ENCODE measurements at places on chromosomes 4 and X. TPM values are rescaled to one million over a fixed set of nuclear protein-coding genes. Genes with fewer than 3 reads are reported as not detected.

DNA sequence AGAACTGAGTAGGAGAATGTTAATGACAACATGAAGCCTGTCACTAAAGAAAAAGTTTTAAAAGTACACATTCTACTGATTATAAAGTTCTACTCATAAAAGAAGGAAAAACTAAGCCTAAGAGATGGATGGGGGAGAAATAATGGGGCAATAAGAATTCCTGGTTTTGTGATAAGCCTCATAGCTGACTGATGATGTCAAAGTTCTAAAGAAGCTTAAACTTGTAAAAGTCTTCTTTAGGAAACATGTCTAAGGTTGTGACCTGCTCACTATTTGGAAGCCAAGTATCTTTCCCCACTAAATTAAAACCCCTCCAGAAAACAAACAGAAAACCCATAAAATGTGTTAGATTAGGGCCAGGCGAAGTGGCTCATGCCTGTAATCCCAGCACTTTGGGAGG lies 232.9 kb upstream of the GIMD1 start:
- DNase-seq: no peak

Gene UGT2A1
- not detected for total RNA-seq

Gene GRIA2
- not detected for total RNA-seq

- no peak for DNase-seq
Observed at GRCh38 chr4:175499735-175500352, 312.2 kb downstream of the GPM6A start.

DNA sequence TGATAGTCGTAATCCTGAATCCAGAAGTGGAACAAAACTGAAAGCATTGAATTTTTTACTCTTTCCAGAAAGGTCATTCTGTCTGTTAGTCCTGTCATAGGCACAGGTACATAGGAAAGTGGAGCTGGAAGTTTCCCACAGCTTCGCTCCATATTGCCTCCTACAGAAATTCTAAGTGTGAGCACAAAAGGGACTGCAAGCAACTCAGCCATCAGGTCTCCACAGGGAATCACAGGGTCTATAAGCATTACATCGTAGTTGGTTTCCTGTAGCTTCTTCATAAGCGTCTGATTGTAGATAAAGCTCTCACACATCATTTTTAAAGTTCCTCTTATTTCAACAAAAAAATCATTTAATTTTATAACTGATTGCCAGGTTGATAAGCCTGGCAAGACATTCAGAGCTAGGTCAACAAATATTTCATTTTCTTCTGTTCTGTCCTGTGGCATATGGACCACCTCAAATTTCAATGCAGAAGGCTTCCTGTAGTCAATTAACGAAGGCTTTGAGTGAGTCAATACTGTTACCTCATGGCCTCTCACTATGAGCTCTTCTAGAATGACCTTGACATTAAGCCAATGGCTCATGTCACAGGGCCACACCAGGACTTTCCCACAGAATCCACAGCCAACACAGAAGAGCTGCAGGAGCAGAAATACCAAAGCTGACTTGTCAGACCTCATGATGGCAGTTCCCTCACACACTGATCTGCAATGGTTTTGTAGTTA lies at the start of gene UGT2A3:
TSS of gene UGT2A3 (minus strand) at position 727 of the 728 bp plus-strand sequence. CDS start at position 683, 44 bp downstream.
- peak; percentile 81 for DNase-seq

- no peak for DNase-seq
Observed at GRCh38 chr4:115562506-115562905, 449.1 kb upstream of the NDST4 start.

GRCh38 chr4:95290702-95291101 lies 258.1 kb downstream of the UNC5C start:
- no peak for DNase-seq

DNA sequence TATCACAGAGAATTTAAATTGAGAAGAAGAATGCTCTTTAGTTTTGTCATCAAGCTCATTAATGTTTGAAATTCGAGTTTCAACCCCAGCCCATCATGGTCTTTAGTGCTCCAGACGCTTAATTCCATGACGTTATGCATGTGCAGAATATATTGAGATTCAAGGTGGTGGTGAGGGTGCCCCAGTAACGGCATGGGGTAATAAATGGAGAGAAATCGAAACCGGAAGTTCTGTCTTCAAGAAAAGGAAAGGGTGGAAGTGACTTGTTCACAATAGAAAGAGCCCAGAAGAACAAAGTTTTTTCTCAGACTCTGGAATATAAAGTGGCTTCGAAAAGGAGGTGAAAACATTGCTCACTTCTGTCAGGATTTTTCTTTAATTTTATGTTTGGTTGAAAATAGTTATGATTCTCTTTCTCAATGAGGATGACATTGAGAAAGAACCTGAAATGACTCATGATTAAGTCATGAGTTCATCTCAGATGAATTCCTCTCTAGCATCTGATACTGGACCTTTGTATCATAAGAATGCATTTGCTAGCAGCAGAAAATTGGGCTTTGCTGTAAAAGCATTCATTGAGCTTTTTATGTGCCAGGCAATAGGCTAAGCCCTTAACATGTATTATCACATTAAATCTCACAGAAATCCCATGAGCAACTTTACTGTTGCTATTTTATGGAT lies 779 bp upstream of the DDX60L start:
- DNase-seq: peak; percentile 81

- DNase-seq: no peak
Observed at GRCh38 chr4:36997727-36998126, 246.8 kb upstream of the NWD2 start.

DNA sequence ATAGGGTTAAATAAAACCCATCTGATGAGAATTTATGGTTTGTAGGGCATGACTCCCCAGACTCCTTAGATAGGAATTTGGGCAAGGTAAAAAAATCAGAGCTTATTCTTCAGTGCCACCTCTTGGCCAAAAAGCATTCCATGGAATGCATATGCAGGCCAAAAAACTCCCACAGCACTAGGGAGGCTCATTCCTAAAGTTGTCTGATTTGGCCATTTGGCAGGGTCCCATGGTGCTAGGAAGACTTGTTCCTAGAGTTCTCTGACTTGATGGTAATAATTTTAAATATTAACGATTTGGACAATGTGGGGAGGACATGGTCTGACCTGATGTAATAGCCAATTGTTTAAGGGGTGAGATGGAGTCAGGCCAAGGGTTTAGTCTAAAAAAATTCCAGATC lies 93.0 kb downstream of the SPIN4 start:
- no peak for DNase-seq

GRCh38 chr4:4254199-4254598 lies 6.2 kb upstream of the TMEM128 start:
- DNase-seq: no peak

- DNase-seq: no peak
Observed at GRCh38 chr4:81490403-81491160, 18.9 kb upstream of the RASGEF1B start.

GRCh38 chrX:106894978-106895452 lies 8.1 kb downstream of the RIPPLY1 start:
- peak; percentile 41 for DNase-seq

GRCh38 chr4:132910229-132910748 lies 238.8 kb upstream of the PCDH10 start:
- DNase-seq: no peak

DNA sequence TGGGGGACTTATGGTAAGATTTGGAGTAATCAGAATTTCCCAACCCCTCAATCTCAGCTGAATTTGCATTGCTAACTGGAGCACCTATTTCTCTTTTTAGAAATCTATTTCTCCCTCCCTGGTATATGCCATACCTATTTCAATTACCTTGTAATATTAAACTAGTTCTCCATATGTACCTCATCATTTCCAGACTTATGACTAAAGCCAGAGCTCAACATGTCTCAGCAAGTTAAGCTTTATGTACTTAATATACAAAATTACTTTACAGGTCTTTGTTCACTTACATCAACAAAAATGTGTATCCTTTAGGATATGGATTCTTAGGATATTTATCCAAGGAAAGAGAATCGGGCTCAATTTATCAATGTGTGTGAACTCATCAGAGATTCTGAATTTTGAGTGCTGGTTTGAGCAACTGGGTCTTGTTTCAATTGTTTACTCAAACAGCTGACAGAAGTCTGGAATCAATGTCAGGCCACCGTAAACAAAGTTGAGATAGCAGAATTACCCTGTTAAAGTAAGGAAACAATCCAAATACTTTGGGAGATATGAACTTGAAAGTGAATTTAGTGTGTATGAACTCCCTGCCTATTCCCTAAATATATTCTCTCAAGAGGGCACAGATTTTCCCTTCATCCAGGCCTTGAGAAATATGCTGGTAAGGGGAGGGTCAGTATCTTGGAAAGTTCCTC lies 199.6 kb downstream of the VEGFC start:
- no peak for DNase-seq

GRCh38 chr4:2702361-2702760 lies 53.8 kb downstream of the TNIP2 start:
- no peak for DNase-seq

DNA sequence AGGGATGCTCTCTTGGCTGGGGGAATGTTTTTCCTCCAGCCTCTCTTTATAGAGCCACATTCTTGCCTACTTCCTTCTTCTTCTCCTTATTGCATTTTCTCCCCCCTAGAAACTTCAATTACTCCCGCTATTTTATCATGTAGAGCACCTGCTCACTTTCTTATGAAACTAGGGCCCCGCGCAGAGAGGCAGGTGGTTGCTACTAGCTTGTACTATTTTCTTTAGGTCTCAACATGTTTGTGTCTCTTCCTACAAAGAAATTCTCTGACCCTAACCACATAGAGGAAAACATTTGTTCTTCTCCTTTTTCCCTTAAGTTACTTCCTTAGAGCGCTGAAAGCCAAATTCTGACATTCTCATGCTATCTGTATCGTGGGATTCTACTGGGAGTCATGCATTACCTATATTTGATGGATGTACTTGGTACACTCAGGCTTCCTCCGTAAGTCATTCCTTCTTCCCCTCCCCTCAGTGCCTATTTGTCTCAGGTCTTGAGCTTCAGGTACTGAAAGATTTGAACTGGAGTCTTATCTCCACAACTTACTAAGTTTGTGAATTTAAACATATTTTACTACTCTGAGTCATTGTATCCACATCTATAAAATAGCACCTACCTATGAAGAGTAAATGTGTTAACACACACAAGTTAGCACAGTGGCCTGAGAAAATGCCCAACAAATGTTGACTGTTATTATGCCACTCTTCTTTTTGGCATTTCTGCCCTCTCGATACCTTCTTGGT lies 159.1 kb upstream of the LEF1 start:
- no peak for DNase-seq

DNA sequence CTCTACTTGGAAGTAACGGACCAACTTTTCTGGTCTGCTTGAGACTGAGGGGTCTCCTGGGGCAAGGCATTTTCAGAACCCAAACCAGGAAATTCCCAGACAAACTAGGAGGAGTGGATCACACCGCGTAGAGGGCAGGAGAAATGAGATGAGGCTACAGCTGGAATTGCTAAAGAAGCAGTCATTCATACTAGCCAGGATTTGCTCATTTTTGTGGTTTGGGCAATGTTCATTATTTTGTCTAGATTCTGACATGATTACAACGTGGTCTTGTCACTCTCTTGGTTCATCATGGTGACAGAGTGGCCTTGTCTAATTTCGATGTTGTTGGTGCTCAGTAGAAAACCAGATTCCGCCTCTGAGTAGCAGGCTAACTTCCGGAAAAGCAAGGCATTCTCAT lies 63.2 kb downstream of the BANK1 start:
- no peak for DNase-seq

GRCh38 chr4:24519649-24520048 lies 64.7 kb downstream of the DHX15 start:
- peak; percentile 53 for DNase-seq

Gene SLC49A3
- total RNA-seq: not detected

DNA sequence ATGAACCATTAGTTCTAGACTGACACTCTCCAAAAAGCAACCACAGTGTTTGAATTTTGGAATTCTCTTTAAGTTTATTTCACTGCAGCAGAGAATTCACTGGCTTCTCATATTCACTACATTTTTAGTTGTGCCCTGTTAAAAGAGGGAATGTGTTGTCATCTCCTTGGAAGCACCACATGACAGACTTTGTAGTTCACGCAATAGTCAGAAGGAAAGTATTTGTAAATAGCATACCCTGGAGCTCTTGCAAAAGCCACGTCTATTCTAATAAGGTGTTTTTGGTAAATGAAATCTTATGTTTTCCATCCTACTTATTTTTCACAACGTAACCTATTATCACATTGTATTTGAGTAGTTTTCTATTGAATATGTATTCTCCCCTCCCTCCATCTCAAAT lies 25.8 kb downstream of the DOCK11 start:
- no peak for DNase-seq

- DNase-seq: peak; percentile 24
Observed at GRCh38 chr4:36285784-36286480, 4.5 kb downstream of the DTHD1 start.

Gene C4orf54
- not detected for total RNA-seq

Gene CSAG1
- total RNA-seq: not detected

Gene RAP2C
- 10.0 TPM for total RNA-seq

- peak; percentile 39 for DNase-seq
Observed at GRCh38 chr4:183798301-183799253, 106.5 kb upstream of the STOX2 start.

Gene HS3ST1
- 0.26 TPM for total RNA-seq

DNA sequence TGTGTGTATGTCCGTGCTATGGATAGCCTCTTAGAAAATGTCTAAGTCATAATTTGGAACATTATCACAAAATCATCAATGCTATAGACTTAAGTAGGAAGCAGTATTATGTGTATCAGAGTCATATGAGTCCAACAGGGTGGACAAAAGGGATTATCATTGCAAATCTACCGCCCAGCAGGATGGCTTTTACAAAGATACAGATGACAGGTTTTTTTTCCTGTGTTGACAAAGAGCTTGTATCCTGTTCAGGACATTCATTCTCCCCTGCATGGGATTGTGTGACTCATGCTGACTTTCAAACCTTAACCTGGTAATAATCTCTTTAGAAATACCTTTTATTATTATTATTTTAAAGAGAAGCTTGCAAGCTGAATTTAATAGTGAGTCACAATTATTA lies 310.3 kb upstream of the GNPDA2 start:
- no peak for DNase-seq

Gene HAND2
- total RNA-seq: not detected

Gene PRDM8
- total RNA-seq: 1.2 TPM

- no peak for DNase-seq
Observed at GRCh38 chr4:144531841-144532240, 114.1 kb upstream of the HHIP start.

DNA sequence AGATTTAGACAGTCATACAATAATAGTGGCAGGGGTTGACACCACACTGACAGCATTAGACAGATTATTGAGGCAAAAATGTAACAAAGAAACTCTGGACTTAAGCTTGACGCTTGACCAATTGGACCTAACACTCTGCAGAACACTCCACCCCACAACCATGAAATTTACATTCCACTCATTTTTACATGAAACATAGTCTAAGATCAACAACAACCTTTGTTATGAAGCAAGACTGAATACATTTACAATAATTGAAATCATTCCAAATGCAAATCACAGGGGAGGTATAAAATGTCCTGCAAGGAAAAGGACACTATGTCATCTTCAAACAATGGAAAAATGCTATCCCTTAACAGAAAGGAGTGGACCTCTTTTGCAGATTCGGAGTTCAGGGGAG lies 4.9 kb upstream of the UGT2B10 start:
- DNase-seq: no peak

- DNase-seq: no peak
Observed at GRCh38 chr4:147325571-147325981, 155.3 kb upstream of the EDNRA start.
